Aorta (tissue), 5 donors: ENCODE measurements at places on chromosomes 1 and 21. TPM values are rescaled to one million over a fixed set of nuclear protein-coding genes. Genes with fewer than 3 reads are reported as not detected.
A peak's percentile ranks its signal among the peaks of the same experiment; 100 is the strongest.

HMGCS2 gene
- total RNA-seq: not detected

FAM3B gene
- total RNA-seq: 3.1 TPM

WNT9A gene
- 3.5 TPM for total RNA-seq

LCE3E gene
- total RNA-seq: not detected

DNA sequence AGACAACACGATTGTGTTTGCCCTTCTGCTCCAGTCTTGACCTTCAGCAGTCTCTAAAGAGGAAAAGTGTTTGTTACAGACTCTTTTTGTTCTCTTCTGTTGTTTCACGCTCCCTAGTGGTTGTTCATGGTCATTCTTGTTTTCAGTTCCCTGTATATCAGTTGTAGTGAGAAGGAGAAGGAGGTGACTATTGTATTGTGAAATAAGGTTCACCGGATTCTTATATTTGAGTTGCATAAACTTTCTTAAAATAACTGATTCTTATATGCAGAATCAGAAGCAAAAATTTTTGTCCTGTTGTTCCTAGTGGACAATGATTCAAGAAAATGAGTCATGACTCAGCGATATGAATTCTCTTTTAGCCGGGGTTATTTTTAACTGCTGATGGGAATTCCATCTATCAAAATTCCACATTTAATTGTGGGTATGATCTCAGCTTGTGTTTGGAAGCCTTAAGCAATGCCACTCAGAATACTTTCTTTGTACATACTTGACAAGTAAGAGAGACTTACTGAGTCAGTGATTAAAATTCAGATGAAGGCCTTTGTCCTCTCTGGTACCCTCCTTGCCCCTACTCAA, 152.2 kb downstream of the CLEC20A start:
- no peak for DNase-seq

DNA sequence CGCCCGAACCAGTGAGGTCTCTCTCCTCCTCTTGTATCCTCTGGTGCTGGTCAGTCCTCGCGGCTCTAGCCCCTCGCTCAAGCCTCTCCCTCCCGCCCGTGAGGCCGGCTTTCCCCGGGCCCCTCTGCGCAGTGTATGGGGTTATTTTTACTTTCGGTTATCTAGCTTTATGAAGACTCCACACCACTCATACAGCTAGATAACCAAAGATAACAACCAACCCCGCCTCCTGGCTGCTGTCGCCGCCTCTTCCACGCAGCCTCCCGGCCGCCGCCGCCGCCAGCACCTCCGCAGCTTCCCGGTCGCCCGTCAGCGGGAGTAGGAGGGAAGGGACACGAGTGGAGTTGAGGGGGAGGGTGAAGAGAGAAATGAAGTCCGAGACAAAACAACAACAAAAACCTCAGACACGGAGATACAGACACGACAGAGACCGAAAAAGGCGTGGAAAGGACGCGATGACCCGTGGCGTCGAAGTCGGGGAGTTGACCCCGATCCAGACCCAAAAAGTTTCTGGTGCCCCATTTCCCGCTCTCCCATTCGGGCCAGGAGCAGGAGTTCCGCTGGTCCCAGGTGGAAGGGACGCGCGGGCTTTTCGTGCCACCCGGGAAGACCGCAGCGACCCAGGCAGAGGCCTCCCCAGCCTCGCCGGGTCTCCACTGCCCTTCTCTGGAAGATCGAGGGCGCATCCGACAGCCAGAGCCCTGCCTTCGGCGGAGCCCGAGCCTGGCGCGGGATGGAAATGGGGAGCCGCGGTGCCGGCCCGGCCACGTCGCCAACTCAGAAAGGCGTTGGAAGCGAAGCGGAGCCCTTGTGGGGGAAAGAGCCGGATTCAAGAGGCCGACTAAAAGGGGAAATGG, 51.4 kb downstream of the RHBG start:
- no peak for DNase-seq

- peak; percentile 63 for DNase-seq
Measured at GRCh38 chr1:204254031-204254661, 40.4 kb upstream of the GOLT1A start.

DNA sequence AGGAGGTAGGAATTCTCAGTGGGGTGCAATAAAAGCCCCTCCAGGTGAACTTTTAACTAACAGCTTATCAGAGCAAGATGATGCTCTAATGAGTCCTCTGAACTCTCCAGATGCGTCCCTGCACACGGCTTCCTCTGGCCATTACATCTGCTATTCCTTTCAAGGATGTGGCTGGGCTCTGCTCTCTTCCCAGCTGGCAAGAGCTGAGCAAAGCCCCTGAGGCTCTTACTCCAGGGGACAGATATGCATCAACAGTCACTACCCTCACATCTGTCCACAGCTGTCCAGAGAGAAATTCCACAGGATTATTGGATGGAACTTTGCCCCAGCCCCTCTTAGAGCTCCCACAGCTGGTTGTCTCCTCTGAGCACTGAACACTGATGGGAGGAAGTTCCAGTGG, 267.8 kb downstream of the C1orf94 start:
- no peak for DNase-seq

GRCh38 chr21:14877581-14878228, 187.1 kb downstream of the NRIP1 start:
- no peak for DNase-seq

DNA sequence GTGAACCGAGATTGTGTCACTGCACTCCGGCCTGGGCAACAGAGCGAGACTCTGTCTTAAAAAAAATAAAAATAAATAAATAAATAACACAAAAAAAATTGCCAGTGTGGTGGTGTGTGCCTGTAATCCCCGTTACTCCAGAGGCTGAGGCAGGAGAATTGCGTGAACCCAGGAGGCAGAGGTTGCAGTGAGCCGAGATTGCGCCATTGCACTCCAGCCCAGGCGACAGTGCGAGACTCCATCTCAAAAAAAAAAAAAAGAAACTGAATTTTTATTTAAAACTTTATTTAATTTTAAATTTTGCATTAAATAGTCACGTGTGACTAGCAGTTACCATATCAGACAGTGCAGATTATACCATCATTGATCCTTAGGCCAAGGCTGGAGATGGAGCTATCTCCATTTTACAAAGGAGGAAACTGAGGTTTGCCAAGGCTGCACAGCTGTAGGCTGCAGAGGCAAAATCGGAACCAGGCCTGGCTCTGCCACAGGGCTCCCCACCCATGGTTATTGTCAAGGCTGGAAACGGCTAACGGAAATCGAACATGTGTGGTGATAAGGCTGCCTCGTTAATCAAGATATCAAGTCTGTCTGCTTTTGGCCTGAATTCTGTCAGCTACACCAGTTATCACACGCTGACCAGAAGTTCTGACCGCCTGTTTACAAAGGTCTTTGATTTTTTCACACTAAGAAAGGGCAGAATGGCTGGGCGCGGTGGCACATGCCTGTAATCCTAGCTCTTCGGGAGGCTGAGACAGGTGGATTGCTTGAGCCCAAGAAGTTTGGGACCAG, 20.5 kb downstream of the HSPG2 start:
- no peak for DNase-seq

- no peak for DNase-seq
Measured at GRCh38 chr21:36792505-36792967, 93.6 kb downstream of the SIM2 start.
